AG04449 (cell line): ENCODE measurements at places on chromosomes 7 and 10.

DNA sequence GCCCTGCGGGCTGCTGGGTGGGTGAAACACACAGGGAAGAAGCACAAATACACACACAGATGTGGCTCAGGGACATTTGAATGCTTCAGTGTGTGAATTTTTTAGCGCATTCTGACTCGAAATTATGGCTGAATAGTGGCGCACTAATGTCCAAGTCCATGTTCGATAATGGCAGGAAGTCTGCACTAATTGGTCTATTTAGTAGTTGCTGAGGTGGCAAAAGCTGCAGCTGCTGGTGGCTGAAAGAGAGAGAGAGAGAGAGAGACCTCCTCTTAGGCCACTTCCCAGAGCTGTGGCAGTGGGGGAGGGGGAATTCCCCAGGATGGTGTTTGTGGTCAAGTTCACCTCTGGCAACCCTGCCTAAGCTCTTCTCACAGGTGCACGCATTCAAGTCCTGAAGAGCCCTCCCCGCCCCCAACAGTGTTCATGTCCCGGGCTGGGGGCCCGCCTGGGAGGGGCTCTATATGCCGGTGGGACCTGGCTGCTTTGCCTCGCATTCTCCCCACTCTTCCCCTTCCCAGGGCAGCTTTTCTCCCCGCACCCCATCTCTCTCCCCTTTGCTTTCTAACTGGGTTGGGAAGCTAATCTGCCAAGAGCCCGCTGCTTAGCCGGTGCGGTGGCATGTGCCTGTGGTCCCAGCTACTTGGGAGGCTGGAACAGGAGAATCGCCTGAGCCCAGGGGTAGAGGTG, 6.0 kb upstream of the MNX1 start:
- DNase-seq: no peak

- no peak for DNase-seq
Measured at GRCh38 chr10:22997096-22997495, 69.2 kb downstream of the ARMC3 start.

DNA sequence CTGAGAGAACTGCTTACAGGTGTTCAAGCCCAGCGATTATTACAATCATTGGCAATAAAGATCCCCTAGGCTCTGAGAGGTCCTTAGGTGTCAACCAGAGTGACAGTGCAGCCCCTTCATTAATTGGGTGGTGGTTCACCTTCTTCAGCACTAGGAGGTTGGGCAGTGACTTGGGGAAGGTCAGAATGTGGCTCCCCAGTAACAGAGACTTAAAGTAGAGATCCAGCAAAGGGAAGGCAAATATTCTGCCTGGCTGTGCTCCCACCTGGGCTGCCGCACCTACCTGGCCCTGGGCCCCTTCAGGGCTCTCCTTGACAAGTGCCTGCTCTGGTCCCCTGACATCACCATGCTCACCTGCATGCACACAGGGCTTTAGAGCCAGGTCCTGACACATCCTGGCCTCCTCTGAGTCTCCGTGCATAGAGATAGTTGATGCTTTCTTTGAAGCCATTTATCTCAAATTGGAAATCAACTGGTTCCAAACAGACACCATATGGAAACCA, 1.9 kb downstream of the CLRN3 start:
- DNase-seq: no peak

DNA sequence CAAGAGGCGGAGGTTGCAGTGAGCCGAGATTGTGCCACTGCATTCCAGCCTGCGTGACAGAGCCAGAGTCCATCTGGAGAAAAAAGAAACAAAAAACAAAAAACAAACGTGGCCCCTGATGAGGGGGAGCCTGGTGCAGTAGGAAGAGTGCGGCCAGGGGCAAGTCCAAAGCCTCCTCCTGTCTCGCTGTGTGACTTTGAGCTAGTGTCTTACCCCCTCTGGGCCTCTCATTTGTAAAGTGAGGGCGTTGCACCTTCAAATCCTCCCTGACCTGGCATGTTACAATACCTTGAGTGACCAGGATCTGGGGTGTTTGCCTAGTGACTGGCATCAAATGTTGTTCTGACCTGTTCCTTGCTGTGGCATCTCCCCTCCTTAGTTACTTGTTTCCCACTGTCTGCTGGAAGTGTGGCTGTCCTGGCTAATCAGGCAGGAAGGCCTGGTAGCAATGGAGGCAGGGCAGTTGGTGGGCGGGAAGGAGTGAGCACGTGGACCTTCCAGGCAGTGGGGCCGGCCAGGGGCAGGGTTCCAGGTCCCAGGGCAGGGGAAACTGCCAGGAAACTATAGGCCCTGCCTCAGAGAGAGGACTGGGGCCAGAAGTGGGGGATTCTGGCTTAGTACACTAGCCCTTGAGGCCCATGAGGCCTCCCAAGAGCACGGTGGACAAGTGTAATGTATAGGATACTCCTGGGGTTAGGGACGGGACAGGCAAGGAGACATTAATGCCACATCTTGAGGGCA, 24.5 kb upstream of the GOLGA7B start:
- no peak for DNase-seq

DNA sequence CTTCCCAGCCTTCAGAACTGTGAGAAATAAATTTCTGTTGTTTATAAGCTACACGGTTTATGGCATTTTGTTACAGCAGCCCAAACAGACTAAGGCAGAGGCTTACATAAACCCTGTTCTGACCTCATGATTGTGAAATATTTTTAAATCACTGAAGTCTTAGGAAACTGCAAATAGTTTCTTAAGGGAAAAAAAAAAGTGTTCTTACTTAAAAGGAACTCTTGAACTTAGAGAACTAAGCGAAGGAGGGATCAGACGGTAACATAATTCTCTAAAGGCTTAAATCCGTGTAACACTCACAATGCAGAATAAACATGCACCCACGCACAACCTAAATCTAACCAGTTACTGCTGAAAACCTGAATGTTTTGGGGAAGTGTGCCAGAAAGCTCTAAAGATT, 749.1 kb upstream of the LRRTM3 start:
- no peak for DNase-seq

- no peak for DNase-seq
Measured at GRCh38 chr10:62010366-62010765, 108.9 kb downstream of the ARID5B start.

GRCh38 chr10:42652858-42653257, 14.5 kb upstream of the ZNF33B start:
- no peak for DNase-seq

GRCh38 chr10:43825421-43825820, 176.7 kb upstream of the ZNF32 start:
- DNase-seq: no peak

DNA sequence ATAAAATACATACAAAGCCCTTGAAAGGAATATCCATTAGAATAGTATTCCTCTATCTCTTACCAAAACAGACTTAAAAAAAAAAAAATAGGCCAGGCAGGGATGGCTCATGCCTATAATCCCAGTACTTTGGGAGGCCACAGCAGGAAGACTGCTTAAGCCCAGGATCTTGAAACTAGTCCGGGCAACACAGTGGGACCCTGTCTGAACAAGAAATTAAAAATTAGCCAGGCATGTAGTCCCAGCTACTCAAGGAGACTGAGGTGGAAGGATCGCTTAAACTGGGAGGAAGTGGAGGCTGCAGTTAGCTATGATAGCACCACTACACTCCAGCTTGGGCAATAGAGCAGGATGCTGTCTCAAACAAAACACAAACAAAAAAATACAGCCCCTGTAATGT, 9.6 kb downstream of the PDLIM1 start:
- DNase-seq: no peak

- no peak for DNase-seq
Measured at GRCh38 chr7:21617513-21617912, 74.7 kb downstream of the DNAH11 start.

DNA sequence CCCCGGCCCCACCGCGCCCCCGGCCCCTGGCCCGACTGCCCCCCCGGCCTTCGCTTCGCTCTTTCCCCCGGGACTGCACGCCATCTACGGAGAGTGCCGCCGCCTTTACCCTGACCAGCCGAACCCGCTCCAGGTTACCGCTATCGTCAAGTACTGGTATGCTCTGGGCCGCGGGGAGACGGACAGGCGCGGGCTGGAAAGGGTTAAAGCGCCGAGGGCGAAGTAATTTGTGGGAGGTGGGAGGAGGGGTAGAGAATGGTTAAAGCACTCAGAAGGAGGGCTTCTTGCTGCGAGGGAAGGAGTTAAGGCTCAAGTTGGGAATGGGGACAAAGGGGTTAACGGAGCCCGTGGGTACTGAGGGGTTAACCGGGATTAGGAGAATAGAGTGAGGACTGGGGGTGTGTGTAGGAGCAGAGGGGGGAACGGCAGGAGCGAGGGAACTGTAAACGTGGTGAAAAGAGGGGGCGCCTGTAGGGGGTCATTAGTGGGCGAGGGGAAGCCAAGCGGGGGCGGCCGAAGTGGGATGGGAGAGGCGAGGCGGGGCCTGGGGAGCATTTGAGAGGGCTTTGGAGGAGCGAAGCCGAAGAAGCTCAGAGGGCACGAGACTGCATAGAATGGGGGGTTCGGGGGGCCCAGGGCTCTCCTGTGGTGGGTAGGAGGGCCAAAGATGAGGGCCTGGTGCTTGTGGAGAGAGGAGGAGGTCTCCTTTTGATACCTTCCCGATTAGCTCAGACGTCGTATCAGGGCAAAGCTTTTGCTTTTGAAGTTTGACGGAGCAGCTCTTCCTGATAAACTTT, 605 bp downstream of the SUFU start:
- DNase-seq: no peak

DNA sequence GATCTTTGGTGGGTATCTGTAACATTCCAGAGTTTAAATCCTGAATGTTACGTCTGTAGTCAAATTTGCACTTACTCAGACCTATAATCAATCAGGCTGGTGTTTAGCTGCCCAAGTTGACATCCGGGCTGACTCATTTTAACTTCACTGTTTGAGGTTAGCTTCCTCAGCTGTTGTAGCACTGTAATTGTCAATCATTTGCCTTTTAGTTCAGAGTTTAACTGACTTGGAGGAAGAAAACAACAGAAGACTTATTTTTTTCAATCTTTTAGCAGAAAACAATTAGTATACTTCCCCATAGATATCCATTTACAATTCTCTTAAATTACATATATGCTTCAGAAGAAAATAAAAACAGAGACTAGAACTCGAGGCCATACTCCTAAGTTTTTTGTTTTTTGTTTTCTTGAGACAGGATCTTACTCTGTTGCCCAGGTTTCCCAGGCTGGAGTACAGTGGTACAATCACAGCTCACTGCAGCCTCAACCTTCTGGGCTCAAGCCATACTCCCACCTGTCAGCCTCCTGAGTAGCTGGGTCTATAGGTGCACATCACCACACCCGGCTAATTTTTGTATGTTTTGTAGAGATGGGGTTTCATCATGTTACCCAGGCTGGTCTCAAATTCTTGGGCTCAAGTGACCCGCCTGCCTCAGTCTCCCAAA, 38.5 kb upstream of the LRRC17 start:
- DNase-seq: peak; percentile 71

DNA sequence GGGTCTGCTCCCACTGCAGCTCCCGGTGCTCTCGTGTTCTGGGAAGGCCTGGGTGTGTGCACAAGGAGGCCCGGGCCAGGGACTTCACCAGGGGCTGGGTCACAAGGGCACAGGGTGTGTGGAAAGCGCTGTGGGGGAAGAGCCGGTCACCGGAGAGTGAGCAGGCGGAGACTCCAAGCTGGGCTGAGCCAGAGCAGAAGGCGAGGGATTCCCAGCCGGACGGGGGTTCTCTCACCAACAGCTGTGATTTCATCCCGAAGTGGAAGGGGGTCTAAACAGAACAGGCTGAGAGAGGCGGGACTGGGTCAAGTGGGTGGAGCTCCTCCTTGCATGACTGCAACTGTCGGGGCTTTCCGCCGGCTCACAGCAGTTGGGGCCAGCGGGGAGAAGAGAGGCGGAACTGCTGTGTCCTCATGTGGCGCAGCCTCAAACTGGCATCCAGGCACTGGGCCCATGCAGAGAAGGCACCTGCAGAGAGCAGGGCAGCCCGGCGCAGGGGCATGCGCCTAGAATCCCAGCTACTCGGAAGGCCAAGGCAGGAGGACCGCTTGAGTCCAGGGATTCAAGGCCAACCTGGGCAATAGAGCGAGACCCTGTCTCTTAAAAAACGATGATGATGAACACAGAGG, 7.6 kb upstream of the ORAI2 start:
- no peak for DNase-seq

DNA sequence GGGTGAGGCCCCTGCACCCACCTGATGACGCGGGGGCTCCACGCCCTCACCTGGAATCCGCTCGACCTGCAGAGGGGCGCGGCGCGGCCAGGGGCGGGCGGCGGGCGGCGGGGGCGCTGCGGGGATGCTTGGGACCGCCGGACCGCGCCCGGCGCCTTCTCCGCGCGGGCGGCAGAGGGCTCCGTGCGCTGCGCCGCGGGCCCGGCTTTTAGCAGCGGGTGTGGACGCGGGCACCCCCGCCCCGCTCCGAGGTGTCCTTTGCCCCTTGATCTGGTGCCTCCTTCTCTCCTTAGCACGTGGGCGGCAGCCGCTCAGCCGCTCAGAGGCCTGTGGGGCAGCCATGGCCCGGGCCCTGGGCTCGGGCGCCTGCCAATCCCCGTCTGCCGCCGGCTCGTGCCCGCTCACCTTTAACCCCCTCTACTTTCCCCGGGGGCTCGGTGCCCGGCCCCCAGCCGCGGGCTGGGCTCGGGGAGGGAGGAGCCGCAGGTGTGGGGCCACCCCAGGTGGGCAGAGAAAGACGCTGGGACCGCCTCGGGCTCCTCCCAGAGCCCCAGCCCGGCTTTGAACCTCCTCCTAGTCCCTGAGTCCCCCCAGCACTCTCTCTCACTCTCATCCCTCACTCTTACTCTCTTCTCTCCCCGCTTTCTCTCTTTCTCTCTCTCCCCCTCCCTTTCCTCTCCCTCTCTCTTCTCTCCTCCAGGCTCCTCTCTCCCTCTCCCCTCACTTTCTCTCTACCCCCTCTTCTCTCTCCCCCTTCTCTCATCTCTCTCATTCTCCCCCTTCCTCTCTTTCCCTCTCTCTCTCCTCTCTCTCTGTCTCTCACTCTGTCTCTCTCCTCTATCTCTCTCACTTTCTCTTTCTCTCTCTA, 19.7 kb upstream of the VPS37D start:
- no peak for DNase-seq

GRCh38 chr7:129721068-129721467, 109.5 kb downstream of the NRF1 start:
- DNase-seq: no peak

DNA sequence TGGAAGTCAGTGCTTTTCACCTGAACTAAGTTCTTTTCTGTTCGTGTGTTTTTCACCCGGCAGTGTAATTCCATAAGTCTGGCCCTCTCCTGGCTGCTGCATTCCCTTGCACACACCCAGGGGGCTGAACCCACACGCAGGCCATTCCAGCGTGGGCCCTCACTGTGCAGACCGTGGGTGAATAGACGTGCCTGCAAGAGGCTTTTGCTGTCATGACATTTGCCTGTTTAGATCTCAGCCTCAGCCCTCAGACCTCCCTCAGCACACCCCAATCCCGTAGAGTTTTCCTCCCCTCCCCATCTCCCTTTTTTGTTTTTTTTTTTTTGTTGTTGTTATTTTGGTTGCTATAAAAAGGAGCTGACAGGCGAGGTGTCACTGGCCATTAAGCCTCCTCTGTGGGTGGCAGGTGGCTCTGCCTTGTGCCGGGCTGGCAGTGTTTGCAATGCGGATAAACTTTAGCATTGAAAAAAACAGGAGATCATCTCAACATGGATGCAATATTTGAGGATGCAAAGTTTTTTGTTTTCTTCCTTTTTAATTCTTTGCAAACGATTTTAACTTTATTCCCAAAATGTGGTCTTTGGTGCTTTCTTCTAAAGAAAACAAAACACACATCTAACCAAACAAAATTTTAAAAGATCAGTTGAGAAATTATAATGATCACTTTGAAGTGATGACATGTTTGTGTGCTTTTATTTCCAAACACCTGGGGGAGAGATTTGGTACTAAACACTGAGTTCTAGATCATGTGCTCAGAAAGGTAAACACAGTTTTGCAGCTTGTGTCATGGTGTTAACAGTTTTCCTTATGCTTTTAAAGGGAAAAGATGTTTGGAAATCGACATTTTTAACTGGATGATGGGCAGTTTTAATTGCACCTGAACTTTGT, 58.8 kb downstream of the WDR37 start:
- DNase-seq: no peak

GRCh38 chr7:155247479-155248365, 50.0 kb upstream of the INSIG1 start:
- DNase-seq: no peak
